ENCODE measurements at places on chromosomes 6 and 20.

GRCh38 chr20:1786486-1786885 is 108.7 kb upstream of the SIRPA start:
- DNase-seq: no peak

DNA sequence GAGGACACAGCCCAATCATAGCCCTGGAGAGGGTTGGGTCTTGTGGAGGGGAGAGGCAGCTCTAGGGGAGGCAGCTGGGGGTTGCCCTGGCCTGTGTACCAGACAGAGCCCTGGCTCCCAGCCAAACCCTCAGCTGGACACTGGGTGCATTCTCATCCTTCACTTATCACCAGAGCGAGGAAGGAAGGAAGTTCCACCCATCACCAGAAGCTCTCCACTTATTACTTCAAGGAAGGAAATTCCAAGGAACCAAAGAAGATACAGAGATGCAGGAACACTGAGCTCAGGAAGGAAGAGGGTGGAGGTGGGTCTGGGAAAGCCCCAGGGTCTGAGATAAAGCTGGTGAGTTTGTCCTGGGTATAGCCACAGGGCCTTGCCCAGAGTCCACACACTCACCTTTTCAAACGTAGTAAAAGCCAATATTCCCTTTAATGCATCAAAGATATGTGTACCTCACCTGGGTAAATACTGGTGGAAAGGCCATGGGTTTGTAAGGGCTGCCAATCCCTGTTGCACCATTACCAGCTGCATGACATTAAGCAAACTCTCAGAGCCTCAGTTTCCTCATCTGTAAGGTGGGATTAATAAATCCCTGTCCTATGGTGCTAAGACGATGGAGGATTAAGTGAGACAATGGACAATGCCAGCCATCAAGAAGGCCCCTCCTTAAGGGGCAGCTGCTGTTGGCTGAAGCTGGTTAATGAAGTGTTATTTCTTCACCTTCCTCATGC is 109.7 kb upstream of the NAA20 start:
- DNase-seq: peak; percentile 56

DNA sequence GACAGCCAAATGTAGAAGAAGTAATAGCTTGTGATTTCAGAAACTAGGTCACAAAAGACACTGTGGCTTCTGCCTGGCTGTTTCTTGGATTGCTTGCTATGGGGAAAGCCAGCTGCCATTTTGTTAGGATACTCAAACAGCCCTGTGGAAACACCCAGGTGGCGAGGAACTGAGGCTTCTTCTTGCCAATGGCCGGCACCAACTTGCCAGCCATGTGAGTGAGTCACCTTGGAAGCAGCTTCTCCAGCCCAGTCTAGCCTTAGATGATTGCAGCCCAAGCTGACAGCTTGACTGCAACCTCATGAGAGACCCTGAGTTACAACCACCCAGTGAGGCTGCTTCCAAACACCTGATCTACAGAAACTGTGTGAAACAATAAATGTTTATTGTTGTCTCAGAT is 11.9 kb upstream of the KIAA1755 start:
- DNase-seq: peak; percentile 79

DNA sequence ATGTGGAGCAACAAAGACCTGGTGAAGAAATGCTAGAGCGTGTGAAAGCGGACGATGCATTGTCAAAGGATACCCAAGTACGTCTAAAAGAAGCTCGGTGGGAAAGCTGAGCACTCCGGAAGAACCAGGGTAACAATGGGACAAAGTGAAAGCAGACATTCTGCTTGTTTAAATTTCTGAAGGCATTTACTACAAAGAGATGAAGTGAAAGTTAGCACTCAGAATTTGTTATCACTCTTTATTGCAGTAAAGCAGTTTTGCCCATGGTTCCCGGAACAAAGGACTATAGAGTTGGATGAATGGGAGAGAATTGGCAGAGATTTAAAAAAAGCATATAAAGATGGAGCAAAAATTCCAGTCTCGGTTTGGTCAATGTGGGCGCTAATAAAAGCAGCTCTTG is 12.8 kb upstream of the IRAK1BP1 start:
- DNase-seq: no peak

DNA sequence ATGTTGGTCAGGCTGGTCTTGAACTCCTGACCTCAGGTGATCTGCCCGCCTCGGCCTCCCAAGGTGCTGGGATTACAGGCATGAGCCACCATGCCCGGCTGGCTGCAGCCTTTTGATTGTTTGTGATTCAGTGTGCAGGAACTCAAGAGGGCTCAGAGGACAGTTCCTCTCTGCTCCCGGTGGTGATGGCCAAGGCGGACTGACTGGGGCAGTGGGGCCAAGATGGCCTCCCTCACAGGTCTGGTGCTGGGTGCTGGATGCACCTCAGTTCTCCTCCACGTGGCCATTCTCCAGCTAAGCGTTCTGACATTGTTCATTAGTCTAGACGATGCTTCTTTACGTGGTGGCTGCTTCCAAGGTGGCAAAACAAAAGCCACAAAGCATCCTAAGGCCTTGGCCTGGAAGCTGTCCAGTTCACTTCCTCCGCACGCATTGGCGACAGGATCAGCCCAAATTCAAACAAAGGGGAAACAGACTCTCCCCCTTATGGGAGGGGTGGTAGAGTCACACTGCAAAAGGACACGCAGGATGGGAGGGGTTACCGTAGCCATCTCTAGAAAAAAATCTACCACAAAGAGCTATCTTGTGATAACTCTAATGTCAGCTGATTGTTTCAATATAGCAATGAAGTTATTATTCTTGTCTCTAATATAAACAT is 146.9 kb downstream of the FOXC1 start:
- no peak for DNase-seq

DNA sequence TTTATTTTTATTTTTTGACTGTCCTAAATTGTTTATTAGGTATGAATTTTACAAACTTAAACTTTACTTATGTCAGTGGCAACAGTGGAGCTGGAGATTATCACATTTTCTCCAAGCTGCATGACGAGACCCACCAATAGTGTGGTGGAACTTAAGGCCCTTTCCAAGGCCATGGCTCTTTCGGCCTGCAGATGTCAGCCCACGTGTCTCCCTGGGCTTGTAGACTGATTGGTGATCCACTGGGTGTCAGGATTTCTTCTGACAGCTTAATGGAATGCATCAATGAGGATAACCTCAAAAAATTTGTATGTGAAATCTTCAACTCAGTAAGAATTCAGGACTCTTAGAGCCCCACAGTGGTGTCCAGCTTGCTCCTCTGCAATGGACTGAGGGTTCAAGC is 32.3 kb upstream of the OVOL2 start:
- no peak for DNase-seq

DNA sequence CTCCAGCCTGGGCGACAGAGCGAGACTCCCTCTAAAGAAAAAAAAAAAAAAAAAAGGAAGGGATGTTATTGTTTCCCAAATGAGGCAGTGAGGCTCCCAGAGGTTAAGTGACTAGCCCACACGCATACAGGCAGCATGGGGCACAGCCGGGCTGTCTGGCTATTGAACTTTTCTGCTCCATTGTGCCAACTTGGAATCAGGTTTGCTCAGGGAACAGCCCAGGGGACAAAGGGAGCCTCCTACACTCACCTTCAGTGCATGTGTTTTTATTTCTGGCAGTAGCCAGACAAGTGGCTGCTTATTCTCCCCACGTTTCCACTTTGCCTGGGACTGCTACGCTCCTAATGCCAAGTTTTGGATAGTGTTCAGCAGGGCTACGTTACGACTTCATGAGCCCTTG is 10.7 kb downstream of the ETV7 start:
- no peak for DNase-seq

- no peak for DNase-seq
Measured at GRCh38 chr6:56671160-56671559, 28.5 kb upstream of the DST start.

- DNase-seq: no peak
Measured at GRCh38 chr6:95686895-95687294, 109.6 kb downstream of the MANEA start.

DNA sequence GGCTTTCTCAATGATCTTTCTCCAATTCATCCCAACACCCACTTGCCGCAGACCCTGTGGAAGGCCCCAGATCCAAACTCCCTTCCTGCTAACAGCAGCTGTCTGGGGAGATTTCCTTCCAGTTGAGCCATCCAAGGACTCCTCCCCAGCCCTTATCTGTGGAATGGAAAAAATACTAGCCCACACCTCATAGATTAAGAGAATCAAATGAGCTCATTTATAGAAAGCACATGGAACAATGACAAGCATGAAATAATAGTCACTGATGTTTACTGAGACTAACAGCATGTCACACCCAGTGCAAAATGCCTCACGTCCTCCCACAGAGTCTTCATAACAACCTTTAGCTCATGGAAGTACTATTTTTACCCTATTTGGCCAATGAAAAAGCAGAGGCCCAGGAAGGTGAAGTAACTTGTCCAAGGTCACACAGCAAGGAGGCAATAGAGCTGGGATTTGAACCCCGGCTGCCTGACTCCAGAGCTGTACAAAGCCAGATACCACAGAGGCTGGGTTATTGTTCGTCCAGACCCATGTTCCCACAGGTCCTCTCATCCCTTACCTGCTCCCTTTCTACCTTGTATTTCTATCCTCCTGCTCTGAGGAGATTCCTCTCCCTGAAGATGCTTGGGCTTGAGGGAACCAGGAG is 23.4 kb upstream of the PTGIS start:
- DNase-seq: peak; percentile 84

GRCh38 chr6:3228771-3229565 is 1.5 kb upstream of the TUBB2B start:
- DNase-seq: no peak

All from amniotic epithelial cell (primary cell).